ENCODE measurements at places on chromosomes 5 and 9.

DNA sequence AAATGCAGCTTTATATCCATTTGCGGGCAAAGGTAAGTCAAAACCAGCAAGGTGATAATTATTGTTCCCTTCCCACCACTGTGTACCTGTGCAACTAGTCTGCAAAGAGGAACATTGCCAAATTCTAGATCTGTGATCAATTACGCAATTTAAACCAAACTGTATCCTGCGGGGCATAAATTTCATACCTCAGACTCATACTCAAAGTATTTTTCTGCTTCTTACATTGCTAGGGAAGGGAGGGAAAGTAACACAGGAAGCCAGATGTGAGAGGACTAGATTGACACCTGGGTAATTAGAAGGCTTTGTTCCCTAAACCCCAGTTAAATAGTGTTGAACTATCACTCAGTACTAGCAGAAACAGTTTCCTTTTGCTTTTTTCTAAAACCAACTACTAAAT, 240.2 kb upstream of the ZNF608 start:
- no peak for DNase-seq

DNA sequence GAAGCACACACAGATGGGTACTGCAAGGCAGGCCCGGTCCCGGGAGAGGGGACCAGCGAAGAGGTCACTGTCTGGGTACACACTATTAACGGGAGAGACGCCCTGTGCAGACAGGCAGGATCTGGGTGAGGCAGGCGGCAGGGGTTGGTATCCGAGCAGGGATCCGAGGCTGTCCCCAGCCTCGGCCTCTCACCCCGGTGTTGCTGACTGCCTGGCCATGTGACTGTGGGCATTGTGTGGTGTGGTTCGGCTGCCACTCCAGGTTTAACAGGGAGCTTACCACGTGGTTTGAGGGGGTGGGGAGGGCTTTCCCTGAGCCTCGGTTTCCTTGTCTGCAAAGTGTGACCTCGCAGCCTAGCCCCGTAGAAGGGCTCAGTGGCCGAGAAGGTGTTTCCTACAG, 11.1 kb upstream of the RALGDS start:
- no peak for DNase-seq

DNA sequence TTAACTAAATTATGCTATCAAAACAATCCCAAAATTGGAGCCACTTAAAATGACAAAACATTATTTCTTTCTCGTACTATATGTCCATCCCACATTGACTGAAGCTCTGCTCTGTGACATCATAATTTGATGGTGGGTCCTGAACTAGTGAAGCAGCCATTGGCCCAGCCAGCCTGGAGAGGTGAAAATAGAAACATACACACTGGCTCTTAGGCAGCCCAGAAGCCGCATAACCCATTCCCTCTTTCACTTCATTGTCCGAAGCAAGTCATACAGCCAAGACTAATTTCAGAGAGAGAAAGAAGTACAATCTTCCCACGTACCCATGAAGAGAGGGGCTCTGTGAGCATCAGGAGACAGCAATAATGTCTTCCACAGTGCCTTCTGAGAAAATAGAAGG, 342.5 kb downstream of the NFIB start:
- no peak for DNase-seq

GRCh38 chr9:84617411-84618029, 52.0 kb upstream of the NTRK2 start:
- DNase-seq: no peak

DNA sequence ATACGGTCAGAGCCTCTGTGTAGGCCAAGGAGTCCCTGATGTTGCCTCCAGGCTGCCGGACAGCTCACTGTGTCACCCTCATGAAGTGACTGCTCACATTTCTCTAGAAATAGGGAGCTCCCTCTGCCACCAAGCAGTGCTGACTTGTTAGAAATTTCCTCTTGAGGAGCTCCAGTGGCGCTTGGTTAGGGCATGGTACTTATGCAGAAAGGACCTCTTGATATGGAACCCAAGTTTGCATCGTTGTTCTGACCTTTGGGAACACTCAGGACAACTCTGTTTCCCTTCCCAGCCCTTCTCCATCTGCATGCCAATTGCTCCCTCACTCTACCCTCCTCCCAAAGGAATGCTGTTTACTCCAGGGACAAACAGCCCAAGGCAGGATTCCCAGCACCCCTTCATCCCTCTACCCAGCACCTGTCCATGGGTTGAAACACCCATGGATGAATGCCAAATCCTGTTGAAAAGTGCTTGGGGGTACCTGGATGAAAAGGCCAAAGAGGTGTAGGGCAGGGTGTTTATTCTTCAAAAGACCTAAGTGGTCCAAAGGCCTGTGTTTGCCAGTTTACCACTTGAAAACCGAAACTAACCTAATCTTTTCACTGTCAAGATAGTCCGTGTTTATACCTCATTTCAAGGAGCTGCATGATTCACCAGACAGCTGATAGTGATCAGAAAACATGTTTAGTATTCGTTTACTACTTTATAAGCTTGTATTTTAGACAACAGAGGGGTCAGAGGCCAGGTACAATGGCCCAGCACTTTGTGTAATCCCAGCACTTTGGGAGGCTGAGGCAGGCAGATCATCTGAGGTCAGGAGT, 51.1 kb downstream of the KLF4 start:
- no peak for DNase-seq

- no peak for DNase-seq
These were observed 71.4 kb upstream of the CDK20 start for GRCh38 chr9:88045686-88046085.

GRCh38 chr5:57324181-57324580, 150.3 kb downstream of the GPBP1 start:
- no peak for DNase-seq

DNA sequence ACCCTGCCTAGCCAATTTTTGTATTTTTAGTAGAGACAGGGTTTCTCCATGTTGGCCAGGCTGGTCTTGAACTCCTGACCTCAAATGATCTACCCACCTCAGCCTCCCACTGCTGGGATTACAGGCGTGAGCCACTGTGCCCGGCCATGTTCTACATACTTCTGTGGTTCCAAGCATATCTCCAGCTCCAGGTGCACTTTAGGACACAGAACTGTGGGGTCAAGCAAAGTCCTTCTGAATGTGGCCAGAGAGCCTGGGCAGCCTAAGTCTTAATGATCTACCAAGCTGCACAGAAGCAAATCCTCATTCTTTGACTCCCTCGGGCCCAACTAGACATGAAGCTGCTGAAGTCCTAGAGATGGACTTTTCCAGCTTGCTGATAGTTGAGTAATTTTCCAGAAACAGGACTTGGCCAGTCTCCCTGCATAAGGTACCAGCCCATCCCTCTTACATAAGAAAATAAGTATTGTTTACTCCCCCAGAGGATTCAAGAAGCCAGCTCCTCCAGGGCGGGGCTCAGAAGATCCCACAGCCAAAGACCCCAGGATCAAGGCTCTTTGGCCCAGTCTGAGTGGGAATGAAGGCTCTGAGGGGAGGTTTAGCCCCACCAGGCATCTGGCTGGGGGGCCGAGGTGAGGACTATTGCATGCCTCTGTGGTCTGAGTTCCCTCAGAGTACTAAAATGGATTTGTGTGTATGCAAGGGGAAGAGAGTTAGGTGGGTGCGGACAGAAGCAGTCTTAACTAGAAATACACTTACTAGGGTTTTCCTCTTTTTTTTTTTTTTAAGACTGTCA, 8.7 kb downstream of the CLTB start:
- DNase-seq: no peak
